ENCODE measurements at places on chromosomes 16 and 17. TPM values are rescaled to one million over a fixed set of nuclear protein-coding genes. Genes with fewer than 3 reads are reported as not detected.

KRT32 gene
- total RNA-seq, result not detected

KRT33A gene
- total RNA-seq, result not detected

MARVELD3 gene
- not detected for total RNA-seq

PRRT2 gene
- 0.98 TPM for total RNA-seq

BLTP2 gene
- total RNA-seq, result 422 TPM

AXIN2 gene
- 0.55 TPM for total RNA-seq

NOXO1 gene
- not detected for total RNA-seq

SEC14L5 gene
- total RNA-seq, result not detected

STXBP4 gene
- 8.5 TPM for total RNA-seq

DPEP3 gene
- not detected for total RNA-seq

LLGL1 gene
- total RNA-seq, result 16.6 TPM

CA10 gene
- total RNA-seq, result not detected

RNF213 gene
- total RNA-seq, result 2,425 TPM

DNA sequence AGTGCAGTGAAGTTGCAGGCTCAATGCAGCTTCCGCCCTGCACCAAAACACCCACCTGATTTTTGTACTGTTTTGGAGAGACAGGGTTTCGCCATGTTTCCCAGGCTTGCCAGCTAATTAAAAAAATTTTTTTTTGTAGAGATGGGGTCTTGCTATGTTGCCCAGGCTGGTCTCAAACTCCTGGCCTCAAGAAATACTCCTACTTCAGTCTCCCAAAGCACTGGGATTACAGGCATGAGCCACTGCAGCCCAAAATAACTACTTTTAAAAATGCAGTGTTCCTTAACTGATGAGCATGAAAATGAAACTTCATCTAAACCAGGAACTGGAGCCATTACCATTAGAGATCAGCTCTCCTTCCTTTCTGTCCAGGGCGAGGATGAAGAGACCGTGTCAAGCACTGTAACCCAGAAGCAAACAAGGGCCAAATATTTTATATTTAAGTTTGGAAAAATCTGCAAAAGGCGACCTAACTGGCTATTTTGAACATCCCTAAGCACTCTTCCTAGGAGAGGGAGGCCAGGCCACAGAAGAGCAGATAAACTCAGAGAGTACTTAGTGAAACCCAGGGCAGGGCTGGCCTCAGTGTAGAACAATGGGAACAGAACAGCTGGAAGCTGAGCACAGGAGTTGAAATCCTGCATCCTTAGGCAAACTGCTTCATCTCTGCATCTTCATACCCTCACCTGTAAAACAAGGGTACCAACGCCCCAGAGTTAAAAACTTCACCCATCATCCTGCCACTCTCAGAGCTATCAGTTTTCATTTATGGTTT is 24.0 kb downstream of the CREBBP start:
- no peak for DNase-seq

DNA sequence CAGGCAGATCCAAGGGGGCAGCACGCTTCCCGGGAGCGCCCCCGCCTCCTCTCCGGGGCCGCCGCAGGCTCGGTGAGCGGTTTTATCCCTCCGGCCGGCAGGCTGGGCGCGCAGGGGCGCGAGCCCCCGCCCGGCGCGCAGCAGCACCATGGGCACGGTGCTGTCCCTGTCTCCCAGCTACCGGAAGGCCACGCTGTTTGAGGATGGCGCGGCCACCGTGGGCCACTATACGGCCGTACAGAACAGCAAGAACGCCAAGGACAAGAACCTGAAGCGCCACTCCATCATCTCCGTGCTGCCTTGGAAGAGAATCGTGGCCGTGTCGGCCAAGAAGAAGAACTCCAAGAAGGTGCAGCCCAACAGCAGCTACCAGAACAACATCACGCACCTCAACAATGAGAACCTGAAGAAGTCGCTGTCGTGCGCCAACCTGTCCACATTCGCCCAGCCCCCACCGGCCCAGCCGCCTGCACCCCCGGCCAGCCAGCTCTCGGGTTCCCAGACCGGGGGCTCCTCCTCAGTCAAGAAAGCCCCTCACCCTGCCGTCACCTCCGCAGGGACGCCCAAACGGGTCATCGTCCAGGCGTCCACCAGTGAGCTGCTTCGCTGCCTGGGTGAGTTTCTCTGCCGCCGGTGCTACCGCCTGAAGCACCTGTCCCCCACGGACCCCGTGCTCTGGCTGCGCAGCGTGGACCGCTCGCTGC is 832 bp downstream of the CDK5R1 start:
- no peak for DNase-seq

GRCh38 chr16:24610416-24610755 is 71.0 kb downstream of the RBBP6 start:
- DNase-seq, result no peak

DNA sequence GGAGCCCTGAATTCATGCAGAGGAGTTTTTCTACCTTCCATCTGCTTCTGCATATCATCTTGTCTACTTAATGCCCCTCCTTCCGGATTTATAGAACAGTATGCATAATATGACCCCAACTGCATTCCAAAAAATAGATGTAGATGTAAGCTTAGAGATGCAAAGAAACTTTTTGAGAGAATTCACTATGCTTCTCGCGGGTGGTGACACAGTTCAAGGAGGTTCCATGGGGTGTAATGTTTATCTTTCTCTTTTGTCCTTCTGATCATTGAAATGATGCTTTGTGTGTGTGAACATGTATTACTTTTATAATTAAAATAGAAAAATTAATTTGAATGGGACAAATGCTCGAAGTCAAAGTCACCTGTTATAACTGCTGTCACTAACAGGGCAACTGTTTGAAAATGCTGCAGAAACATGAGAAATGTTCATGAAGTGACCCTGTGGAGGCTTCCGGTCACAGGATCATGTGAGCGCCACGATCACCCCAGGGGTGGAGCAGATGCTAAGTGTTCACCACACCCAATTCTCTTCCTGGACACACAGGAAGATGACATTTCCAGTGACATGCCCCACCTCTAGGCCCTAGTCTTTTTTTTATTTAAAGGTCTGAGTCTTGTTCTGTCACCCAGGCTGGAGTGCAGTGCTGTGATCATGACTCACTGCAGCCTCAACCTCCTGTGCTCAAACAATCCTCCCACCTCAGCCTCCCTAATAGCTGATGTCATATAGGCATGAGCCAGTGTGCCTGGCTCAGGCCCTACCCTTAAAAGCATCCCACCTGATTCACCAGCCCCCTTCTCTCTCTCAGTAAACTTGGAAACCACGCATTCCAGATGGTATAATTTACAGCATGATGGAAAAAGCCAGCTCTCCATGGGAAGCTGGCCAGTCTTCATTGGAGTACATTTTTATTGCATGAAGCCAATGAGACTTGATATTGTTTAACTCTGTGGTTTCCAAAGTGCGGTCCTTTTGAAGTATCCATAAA is 21.0 kb upstream of the AGRP start:
- peak; percentile 81 for DNase-seq

- DNase-seq, result no peak
These were observed 25.1 kb downstream of the UNK start for GRCh38 chr17:75809631-75810111.

DNA sequence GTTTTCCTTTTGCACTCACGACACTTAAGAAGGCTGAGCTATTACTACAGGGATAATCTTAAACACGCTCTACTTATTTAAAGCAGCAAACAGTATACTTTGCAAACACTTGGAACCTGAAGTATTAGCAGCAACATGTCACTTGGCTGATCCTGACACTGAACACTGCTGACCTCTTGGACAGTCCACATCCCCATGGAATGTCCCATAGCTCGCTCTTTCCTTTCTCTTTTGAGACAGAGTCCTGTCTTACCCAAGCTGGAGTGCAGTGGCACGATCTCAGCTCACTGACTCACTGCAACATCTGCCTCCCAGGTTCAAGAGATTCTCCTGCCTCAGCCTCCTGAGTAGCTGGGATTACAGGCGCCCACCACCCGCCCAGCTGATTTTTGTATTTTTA is 26.4 kb downstream of the SMYD4 start:
- no peak for DNase-seq

GRCh38 chr17:13263746-13264145 is 245.9 kb upstream of the ELAC2 start:
- no peak for DNase-seq

DNA sequence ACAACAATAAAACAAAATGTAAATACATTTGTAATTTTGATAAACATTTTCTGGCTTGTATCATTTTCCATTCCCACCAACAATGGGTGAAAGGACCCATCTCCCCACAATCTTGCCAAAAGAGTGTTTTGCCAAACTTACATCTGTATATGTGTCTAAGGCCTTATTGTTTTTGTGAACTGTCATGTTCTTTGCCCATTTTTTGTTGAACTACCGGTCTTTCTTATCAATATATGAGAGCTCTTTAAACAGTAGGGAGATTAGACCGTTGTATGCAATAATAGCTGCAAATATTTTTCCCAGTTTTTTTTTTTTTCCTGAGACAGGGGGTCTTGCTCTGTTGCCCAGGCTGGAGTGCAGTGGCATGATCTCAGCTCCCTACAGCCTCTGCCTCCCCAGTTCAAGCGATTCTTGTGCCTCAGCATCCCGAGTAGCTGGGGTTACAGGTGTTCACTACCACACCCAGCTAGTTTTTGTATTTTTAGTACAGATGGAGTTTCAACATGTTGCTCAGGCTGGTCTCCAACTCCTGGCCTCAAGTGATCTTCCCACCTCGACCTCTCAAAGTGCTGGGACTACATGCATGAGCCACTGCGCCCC is 9.6 kb upstream of the STX4 start:
- DNase-seq, result no peak

DNA sequence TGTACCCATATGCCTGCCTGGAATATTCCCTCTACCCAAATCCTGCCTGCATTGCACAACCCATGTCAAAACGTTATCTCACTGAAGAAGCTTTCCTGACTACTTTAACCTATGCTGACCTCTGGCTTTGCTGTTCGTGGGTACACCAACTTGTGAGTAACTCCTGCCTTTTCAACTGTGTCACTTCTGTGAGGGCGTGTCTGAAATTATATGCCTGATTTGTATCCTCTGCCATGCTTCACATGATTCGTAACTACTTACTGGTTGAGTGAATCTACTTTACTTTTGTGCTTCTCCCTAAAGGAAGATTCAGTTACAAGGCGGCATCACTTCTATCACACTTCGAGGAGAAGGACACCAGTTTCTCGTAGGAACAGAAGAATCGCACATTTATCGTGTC is 33.3 kb upstream of the USP43 start:
- DNase-seq, result no peak

DNA sequence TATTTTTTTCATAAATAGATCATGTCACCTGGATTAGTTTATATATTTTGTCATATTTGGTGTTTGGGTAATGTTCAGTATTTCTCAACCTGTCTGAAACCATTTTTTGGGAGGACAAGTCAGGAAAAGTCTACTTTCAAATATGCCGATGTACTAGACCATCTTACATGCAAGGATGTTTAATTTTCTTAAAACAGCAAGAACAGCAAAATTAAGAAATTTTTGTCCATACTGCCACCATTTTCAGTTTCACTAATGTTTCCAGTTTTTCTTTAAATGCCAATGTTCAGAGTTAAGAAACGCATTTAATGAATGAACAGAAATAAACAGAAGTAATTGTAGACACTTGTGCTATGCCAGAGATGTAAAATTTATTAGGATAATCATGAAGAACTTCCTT is 880 bp downstream of the KRTAP3-3 start:
- no peak for DNase-seq

- no peak for DNase-seq
These were observed 32.0 kb downstream of the MBTPS1 start for GRCh38 chr16:84084570-84085270.

GRCh38 chr17:58493506-58493905 is 5.3 kb upstream of the HSF5 start:
- DNase-seq, result no peak

- DNase-seq, result no peak
These were observed 5.5 kb upstream of the ACSF2 start for GRCh38 chr17:50420419-50421112.

DNA sequence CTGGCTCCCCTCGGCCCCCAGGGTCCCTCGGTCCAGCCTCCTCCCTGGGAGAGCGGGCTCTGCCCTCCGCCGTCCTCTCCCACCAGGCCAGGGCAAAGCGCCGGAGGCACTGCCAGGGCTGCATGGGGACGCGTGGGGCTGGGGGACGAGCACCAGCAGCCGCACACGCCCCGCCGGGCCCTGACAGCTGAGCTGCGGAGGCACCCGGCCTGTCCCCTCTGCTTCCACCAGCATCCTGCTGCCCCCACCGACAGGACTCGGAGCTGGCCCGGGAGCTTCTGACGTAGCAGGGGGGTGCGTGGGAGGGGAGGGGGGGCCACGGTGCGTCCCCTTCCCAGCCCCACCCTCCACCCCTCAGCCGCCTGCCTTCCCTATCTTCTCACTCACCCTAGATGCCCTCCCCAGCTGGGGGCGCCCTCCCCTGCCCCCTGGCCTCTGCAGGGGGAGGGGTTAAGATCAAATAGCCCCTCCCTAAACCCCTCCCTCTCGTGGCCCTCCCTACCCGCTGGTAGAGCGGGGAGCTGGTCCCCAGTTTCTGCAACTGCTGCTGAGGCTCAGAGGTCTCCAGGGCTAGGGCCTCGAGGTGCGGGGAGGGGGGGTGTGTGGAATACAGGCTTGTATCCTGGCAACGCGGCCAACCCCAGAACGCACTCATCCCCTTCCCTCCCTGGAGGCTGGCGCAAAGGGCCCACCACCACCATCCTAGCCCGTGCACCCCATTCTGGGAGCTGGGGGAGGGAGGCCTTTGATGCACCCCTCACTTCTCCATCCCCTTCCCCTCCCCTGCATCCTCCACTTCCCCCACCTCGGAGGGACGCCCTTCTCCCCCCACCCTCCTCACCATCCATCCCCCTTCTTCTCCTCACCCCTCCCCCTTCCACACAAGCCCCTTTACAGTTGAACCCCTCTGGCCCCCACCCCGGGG is 1.0 kb downstream of the SRCIN1 start:
- no peak for DNase-seq

DNA sequence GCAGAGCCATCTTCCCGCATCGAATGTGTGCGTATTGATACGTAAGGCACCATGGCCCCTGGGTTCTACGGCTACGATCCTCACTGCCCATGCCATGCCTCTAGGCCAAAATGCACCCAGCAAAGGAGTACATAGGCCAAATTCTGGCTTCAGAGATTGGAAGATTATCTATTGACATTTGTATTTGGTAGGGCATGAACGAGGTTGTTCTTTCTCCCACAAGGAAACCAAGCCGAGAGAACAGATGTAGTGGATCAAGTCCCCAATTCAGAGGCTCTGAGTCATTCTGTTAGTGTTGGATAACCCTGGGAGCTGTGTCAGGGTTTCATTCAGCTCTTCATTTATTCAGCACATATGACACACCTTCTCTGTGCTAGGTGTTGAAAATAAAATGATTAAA is 36.5 kb downstream of the HOXB1 start:
- no peak for DNase-seq

- peak; percentile 69 for DNase-seq
These were observed 7.2 kb downstream of the SUPT4H1 start for GRCh38 chr17:58344791-58345157.

- DNase-seq, result no peak
These were observed 5.4 kb upstream of the P2RX1 start for GRCh38 chr17:3921502-3922319.

DNA sequence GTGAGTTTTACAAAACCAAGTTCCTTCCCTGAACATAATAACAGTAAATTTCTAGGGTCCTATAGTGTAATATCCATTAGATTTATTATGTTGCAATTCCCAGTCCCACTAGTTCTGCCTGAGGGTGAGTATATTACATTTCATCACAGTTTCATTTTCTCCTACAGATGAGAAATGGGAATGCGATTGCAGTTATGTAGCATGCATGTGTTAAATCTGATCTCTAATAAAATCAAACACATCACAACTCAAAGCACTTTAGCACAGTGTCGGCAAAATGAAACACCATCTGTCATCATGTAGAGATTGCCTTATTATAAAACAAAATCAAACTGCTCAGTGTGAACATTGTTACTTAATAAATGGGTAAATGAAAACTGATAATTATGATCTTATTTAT is 180.5 kb upstream of the TOX3 start:
- DNase-seq, result no peak

- no peak for DNase-seq
These were observed 25.5 kb downstream of the GRB7 start for GRCh38 chr17:39763051-39763820.
